ENCODE measurements at places on chromosomes 3 and 15.

DNA sequence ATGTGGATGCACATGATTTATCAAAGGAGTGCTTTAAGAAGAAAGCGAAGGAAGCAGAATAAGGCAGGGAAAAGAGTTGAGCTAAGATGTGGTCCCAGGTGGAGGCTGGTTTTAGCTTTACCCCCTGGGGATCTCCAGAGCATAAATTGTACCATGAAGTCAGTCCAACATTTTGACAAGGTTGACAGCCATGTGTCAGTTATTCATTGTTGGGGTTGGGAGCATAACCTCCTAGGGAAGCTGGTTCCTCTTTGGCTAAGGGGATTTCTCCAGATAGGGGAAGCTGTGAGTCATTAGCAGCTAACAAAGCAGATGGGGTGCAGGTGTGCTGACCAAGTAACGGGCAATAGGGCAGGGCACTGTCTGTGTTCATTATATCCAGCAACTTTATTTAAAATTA lies 123.7 kb upstream of the IGSF10 start:
- peak; percentile 53 for DNase-seq

DNA sequence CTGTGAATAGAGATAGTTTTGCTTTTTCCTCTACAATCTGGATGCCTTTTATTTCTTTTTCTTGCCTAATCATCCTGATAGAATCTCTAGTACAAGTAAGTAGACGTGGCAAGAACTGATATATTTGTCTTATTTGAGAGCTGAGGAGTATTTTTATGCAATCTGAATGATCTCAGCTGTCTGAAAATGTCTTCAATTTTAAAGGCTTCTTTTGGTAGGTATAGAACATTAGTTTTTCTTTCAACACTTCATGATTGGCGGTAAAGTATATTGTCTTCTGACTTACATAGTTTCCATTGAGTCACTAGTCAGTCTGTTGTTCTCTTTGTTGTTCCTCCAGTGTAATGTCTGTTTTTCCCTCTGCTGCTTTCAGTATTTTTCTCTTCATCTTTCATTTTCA lies 31.3 kb downstream of the MGA start:
- peak; percentile 54 for DNase-seq

DNA sequence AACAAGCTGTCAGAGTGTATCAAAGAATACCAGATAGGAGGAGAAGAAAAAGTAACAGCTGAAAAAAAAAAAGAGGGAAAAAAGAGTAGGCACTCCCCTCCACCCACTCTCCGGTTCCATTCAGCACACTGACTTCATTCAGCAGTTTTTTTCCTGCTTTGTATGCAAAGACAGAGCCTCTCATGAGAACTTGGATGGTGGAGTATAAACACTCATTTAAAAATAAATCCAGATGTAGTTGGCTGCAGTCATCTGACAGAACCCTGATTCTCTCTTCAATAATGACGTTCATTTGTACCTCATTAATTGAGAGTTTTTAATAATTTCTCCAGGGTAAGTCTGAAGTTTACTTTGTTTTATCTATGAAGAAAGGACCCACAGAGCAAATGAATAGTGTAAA lies 81.0 kb downstream of the TMEM108 start:
- DNase-seq: no peak

DNA sequence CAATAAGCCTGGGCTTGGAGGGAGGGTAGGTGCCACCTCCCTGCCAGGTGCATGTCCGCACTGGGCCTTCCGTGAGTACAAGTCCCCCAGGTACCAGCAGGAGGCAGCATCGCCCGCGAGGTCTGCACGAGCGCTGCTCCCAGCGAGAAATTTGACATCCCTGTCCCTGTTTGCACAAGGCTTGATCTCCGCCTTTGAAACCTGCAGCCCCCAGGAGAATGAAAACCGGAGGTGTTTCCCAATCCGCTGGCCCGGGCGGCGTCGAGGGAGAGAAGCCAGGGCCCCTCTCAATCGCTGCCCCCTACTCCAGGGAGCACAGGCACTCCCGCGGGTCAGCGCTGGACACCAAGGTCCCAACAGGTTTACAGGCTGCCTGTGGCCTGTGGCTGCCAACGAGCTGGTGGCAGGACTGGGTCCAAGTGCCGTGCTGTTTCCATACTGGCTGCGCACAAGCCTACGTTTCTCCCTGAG lies 961 bp downstream of the HAPLN3 start:
- no peak for DNase-seq

- no peak for DNase-seq
These were observed 231.9 kb downstream of the NSUN3 start for GRCh38 chr3:94294806-94295205.

- peak; percentile 63 for DNase-seq
These were observed 200.3 kb upstream of the ICE2 start for GRCh38 chr15:60679256-60679655.

DNA sequence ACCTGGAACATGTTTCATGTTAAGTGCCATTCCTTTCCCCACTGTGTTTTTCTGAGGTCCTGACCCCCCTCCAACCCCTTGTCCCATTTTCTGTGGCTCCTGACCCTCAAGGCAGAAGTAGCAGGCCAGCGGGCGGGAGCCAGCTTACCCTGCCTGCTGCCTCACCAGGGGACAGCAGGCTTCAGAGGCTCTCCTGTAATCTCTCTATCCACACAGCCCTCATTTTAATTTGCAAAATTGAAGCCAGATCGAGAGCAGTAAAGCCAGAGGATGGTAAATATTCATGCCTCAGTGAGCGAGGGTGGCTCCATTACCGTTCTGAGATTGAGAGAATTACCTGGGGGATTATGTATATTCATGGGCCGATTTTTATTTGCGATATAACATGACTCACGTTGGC lies 147.6 kb downstream of the DNAJB8 start:
- no peak for DNase-seq

GRCh38 chr15:71141572-71141971 lies 26.3 kb downstream of the THSD4 start:
- no peak for DNase-seq

- no peak for DNase-seq
These were observed 6.1 kb upstream of the PRKCD start for GRCh38 chr3:53154881-53155285.

DNA sequence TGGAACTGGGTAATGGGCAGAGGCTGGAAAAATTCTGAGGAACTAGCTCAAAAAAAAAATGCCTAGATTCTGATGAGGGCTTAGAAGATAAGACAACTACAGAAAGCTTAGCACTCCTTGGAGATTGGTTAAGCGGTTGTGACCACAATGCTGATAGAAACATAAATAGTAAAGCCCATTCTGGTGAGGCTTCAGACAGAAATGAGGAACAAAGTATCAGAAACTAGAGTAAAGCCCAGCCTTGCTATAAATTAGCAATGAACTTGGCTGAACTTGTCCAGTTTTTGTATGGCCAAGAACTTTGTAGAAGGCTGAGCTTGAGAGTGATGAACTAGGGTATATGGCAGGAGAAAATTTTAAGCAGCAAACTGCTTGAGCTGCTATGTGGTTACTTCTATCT lies 25.4 kb downstream of the GOLGB1 start:
- DNase-seq: no peak

DNA sequence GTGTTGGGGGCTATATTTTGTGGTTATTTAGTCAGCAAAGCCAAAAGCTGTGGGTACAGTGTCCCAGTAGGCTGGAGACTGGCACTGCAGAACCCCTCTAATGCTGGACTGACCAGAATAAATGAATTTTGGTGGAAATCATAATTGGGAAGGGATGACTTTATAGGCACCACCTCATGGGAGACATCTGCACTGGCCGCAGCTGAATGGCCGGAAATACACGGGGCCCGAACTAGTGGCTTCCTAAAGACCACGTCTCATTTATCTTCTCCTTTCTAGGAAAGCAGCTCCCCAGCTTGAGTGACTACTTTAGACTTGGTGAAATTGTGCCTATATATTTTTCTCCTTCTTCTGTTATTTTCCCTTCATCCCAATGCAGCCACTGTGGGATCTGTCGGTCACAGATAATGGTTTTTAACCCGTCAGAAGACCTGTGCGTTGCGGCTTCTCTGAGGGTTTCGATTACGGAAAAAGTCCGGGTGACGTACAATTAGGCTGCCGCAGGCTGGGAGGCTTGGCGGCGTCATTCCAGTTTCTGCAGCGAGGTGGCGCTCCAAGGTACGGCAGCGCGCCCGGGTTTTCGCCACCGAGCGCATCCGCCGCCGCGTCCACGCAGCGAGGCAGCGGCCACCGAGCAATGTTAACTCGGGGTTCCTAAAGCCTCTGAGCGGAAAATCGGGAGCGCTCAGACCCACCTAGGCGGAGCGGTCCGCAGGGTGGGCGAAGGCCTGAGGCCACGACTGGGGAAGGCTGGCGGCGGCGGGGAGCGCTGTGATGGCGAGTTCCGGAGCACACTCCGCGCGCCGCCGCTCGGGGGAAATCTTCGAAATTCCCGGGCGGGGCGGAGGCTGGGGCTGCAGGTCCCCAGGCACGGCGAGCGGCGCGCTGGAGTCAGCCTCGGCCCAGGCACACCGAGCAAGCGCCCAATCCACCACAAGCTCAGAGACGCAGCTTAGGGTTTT lies 26.3 kb downstream of the NR2F2 start:
- DNase-seq: peak; percentile 77

DNA sequence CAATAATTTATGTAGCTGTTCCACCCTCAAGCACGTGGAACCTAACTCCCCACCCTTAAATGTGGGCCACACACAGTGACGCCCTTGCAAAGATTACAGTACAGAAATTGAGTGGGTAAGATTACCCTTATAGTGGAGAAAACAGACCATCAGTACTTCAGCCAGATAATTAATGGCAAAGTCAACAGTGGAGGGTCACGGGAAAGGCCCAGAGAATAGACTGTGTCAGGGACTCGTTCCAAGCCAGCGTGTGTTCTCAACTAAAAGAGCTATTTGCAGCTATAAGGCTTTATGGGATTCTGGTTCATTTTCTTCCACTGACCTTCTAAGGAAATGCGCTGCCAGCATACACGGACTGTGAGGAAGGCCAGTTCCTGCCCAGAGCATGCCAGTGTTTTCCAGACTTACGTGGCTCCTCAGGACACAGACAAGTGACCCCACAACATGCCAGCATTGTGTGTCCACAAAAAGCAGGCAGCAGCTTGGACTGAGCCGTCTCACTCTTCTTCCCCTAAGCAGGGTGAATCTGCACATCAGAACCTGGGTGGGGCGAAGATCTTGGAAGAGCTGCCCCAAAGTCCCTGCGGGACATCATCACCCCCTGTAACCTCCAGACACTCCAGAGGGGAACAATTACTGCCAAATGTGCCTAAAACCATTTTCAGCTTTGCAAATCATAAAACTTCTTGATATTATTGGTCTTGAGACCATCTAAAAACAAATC lies 428.5 kb downstream of the OCA2 start:
- no peak for DNase-seq

DNA sequence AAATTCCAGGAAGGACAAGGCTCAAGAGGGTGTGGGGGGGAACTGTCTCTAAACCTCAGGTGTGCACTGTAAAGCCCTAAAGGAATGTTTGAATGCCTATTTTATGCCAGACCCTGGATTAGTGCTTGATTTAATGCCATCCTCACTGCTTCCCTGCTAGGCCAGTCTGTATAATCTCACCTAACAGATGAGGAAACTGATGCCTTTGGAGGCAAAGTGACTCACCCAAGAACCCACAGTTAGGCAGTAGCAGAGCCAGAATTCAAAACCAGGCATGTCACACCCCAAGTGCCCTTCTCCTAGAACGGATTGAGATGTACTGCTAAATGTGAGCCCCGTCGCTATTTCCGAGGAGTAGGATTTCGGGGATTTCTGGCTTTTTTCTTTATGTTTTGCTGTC lies 7.8 kb downstream of the CAMK1 start:
- DNase-seq: no peak

- DNase-seq: peak; percentile 42
These were observed 7.7 kb downstream of the NR2F2 start for GRCh38 chr15:96338074-96338765.

GRCh38 chr3:53820756-53821580 lies 25.3 kb downstream of the CHDH start:
- no peak for DNase-seq

DNA sequence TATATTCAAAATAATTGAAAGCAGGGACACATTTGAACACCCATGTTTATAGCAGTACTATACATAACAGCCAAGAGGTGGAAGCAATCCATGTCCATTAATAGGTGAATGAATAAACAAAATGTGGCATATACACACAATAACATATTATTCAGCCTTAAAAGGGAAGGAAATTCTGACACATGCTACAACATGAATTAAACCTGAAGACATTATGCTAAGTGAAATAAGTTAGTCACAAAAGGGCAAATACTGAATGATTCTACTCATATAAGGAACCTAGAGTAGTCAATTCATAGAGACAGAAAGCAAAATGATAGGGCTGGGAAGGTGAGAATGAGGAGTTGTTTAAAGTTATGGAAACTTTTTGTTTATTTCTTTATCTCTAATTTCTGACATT lies 40.9 kb downstream of the SNTN start:
- DNase-seq: no peak

Data from fibroblast of upper back skin (primary cell).